ENCODE measurements at places on chromosomes 4 and X.

DNA sequence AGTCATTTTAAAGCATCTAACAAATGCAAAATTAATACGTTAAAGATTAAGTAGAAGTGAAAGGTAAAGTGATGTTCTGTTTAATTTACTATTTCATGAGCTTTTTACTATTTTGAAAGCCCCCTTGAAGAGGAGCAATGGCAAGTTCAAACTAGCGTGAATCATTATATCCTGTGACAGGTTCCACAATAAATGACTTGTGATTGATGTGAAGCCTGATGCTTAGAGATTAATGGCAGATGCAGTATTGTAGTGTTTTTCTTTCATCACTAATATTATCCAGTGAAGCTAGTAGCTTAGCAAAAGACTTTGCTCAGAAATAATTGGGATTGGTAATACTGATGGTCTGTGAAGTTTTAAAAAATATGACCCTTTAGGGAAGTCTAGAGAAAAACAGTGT, 57.3 kb downstream of the STOX2 start:
- no peak for DNase-seq

- DNase-seq: no peak
These were observed 87.1 kb upstream of the INPP4B start for GRCh38 chr4:142933207-142933606.

DNA sequence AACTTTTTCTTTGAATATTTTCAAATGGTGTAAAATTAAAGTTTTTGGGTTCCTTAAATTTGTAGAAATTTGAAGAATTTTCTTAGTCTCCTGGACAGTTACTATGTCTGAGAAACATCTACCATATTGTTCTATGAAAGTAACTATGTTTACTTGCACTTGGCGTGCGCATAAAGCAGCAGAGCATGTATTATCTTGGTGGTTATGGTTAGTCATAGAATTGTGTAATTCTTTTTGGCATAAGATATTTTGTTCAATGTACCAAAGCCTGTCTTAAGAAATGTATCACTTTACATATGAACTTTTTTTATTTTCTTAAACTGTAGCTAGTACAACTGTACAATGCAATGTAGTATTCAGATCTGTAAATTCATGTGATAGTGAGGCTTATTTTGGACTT, 49.2 kb downstream of the CDS1 start:
- DNase-seq: no peak

DNA sequence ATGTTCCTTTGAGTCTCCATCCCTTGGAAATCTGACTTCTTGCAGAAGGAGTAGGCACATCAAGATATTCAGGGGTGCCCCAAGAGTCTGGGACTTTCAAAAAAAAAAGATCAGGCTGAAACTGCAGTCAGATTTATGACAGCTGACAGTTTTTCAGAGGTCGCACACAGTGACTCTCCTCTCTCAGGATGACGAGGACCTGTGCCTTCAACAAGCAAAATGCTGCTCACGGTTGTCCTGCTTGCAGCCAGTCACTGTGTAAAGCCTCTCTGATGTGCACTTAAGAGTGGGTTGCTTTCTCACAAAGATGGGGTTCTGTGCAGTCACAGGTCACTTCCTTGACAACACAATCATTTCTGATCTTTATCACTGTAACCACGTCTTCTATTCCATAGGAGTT, 178.2 kb downstream of the PTTG2 start:
- no peak for DNase-seq

- DNase-seq: no peak
These were observed 765.4 kb downstream of the TRIML1 start for GRCh38 chr4:188904617-188905016.

- no peak for DNase-seq
These were observed 71.0 kb downstream of the GPAT3 start for GRCh38 chr4:83606898-83607297.

GRCh38 chr4:137367620-137368019, 164.7 kb downstream of the PCDH18 start:
- DNase-seq: no peak

DNA sequence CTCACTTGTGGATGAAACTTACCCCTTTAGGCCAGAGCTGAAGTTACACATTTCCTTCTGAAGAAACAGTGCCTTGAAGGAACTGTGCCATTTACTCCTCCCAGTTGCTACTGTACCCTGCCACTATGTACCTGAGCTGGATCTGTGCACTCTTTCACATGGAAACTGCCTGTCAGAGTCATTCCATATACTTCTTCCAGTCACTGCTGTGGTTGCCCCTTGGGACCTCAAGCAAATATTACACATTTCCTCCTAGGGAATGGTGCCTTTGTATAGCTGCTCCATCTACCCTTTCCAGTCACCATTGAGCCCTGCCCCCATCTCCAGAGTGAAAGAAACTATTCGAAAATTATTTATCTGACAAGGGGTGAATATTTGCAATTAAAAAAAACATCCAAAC, 1328.3 kb downstream of the TECRL start:
- no peak for DNase-seq

DNA sequence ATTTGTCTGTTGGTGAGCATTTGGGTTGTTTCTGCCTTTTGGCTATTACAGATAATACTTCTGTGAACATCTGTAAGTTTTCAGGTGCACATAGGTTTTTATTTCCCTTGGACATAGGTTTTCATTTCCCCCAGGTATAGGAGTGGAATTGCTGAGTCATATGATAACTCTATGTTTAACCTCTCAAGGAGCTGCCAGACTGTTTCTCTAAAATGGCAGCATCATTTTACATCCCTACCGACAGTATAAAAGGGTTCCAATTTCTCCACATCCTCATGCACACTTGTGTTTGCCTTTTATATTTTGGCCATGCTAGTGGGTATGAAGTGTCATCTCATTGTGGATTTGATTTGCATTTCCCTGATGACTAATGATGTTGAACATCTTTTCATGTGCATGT, 53.5 kb downstream of the TMEM164 start:
- DNase-seq: no peak

- no peak for DNase-seq
These were observed 286.5 kb downstream of the EPHA5 start for GRCh38 chr4:65383589-65384305.

DNA sequence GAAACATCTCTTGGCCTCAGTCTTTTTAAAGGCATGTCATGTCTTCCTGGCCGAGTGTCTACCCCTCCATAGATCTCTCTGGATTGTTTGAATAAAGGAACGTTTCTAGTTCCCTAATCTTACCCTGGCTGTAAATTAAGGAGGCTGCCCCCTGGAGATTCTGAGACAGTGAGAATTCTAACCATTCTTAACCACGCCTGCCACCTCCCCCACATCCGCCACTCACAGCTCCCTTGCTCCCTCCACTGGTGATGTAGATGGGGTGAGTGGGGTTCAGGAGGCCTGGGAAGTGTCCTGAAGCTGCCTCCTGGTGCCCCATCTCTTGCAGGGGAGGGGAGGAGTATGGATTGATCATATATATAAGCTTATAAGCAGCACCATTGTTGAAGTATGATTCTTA, 48.0 kb upstream of the TRIM2 start:
- DNase-seq: no peak

GRCh38 chr4:13218326-13218958, 265.7 kb downstream of the RAB28 start:
- no peak for DNase-seq

- no peak for DNase-seq
These were observed 52.7 kb downstream of the AMER1 start for GRCh38 chrX:64152857-64153256.

GRCh38 chr4:78902298-78902697, 36.9 kb downstream of the PAQR3 start:
- DNase-seq: no peak

DNA sequence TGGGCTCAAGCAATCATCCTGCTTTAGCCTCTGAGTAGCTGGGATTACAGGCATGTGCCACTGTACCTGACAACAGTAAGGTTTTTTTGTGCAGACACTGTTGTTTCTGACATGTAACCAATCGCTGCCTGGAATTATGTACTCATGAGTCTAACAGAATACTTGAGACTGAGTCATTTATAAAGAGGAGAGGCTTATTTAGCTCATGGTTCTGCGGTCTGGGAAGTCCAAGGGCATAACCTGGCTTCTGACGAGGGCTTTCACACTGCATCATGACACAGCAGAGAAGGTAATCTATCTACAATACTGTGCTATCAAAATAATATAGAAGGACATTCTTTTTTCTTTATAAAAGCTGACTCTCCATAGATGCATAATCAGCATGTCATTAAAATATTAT, 115.5 kb upstream of the STOX2 start:
- no peak for DNase-seq

GRCh38 chr4:164997324-164997723, 19.9 kb upstream of the TRIM61 start:
- no peak for DNase-seq

DNA sequence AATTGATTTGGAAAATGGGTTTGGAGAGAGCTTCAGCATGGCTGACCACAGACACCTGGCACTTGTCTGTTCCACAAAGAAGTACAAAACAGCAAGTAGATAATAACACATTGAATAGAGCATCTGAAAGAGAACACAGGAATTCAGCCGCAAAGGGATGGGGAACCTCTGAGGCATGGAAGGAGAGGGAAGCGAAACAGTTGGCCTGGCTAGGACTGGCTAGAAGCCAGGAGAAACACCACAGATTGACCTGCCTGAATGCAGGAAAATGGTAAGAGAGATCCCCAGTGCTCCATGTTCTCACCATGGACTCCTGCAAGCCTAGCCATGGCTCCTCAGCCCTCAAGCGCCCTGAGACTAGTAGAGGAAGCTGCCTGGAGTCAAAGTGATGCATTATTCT, 169.7 kb upstream of the SH3RF1 start:
- no peak for DNase-seq

GRCh38 chrX:46209037-46209436, 336.2 kb downstream of the ZNF674 start:
- no peak for DNase-seq

GRCh38 chr4:159526172-159526571, 423.3 kb downstream of the RAPGEF2 start:
- no peak for DNase-seq

DNA sequence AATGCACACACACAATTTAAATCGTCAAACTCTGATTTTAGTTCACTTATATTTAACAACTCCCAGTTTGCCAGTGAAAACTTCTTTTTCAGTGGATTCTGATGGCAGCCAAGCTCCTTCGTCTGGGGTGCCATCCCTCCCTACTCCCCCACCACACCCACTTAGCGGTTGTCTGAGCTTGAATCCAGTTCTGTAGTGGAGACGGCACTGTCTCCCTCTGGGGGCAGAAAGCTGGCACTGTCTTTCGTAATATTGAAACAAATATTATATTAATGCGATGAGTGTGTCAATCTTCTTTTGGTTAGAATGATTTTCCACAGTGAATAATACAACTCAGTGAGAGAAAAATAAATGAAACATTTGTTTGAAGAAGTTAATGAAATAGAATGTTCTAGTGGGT, 5.4 kb downstream of the MEPE start:
- no peak for DNase-seq

GRCh38 chr4:84985952-84986351, 19.5 kb upstream of the WDFY3 start:
- no peak for DNase-seq

DNA sequence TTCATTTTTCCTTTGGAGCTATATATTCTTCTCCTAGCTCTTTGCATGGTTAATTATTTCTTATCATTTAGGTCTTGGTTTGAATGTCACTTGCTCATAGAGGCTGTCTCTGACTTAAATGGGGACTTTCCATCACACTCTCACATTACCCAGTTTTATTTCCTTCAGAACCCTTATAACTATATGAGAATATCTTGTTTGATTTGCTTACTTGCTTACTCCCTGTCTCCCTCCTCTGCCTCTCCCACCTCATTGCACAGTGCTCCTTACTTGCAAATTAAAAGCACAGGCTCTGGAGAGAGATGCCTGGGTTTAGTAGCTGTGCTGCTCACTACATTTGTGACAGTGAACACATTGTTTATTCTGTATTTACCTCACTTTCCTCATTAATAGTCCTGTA, 174.6 kb downstream of the SOWAHB start:
- no peak for DNase-seq

DNA sequence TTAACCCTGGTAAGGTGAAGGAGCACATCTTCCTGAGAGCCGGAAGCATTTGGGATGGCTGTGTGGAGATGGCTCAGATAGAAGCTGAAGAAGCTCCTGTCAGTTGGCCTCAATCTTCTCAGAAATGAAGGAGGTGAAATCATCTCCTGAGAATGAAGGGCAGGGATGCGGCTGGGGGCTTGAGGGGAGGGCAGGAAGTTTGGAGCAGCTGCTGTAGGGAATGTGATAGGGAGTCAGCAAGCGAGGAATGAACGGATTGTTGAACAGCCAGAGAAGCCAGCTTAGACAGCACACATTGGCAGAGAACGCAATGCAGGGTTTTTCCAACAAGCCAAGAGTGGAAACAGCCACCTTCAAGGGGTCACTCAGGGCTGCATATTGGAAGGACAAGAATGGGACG, 10.0 kb downstream of the KCNE5 start:
- no peak for DNase-seq

DNA sequence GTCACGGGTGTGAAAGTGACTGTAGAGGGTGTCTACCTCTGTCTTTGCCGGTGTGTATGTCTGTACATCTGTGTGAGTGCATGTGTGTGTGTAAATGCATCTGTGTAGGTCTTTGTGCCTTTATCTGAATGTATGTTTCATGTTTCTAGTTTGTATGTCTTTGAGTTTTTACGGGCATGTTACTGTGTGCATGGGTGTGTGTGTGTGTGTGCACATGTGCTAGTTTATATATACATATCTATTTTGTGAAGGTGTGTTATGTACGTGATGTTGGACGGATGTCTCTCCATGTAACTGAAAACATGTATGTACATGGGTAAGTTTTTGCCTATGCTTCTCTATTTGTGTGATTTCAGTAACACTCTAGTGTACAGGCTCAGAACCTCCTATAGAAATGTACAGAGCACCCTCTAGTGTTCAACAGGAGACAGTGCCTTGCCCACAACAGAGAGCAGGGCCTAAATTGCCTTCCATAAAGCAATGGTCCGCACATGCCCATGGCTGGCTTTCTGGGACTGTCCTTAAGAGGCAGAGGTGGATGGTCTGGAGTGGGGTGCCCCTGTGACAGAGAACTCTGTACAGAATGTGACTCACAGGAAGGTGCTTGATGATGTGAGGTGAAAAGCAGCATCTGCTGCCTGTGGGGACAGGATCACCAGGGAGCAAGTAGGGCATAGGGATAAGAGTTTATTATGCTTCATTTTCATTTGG, 343.5 kb downstream of the RAPGEF2 start:
- no peak for DNase-seq

DNA sequence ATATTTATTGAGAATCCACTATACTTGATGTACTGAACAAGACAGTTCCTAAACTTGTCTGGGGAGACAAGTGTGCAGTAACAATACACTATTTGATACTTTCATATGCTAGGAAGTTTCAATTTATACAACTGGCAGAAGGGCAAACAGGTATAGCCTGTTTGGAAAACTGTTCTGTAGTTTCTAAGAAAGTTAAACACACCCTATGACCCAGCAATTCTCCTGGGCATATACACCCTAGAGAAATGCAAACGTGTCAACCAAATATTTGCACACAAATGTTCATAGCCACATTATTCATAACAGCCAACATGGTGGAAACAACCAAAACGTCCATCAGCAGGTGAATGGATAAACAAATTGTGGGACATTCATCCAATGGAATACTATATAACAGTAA, 64.0 kb upstream of the BRS3 start:
- DNase-seq: no peak
